ENCODE measurements at places on chromosomes 1 and 21.

GRCh38 chr1:5427026-5427613 lies 565.1 kb downstream of the NPHP4 start:
- no peak for DNase-seq

GRCh38 chr1:101257500-101258325 lies 20.9 kb downstream of the S1PR1 start:
- DNase-seq, result peak; percentile 91

- no peak for DNase-seq
Measured at GRCh38 chr1:204480515-204480914, 14.1 kb downstream of the PIK3C2B start.

- DNase-seq, result no peak
Measured at GRCh38 chr1:219587801-219588561, 24.9 kb downstream of the ZC3H11B start.

GRCh38 chr1:204136814-204137213 lies 15.0 kb downstream of the ETNK2 start:
- no peak for DNase-seq

DNA sequence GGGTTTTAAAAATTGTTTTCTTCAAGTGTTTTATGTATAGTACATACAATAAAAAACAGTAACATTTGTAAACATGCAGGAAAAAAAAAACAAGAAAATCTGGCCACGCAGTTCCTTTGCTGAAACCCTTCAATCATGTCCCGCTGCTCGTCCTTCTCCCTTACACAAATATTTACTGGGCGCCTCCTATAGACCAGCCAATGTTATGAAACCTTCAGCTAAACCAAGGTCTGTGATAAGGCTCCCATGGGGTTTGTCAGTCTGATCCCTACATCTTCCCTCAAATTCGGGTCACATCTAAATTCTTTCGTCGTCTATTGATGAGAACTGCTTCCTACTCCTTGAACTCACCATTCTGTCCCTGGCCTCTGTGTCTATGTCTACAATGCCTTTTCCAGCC lies 583.9 kb downstream of the SMYD3 start:
- DNase-seq, result no peak

DNA sequence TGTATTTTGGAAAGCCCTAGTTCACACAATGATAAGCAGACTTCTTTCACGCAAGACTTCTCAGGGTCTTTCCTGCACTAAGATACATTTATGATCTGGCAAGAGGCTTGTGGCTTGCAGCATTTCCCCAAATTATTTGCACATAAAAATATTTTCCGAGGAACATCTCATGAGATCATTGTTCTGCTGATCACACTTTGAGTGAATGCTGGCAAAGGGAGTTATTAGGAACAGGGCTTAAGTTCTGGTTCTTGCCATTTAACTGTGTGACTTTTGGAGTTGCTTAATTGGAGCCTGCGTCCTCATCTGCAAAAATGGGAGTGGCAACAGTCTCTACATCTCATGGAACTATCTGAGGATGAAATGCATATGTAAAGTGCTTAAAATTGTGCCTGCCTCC lies 50.2 kb downstream of the GADD45A start:
- DNase-seq, result no peak

- DNase-seq, result no peak
Measured at GRCh38 chr1:33905241-33905640, 41.4 kb downstream of the HMGB4 start.

GRCh38 chr1:154459080-154459479 lies 42.9 kb upstream of the TDRD10 start:
- DNase-seq, result no peak

GRCh38 chr1:183827801-183828200 lies 22.9 kb downstream of the RGL1 start:
- DNase-seq, result no peak

DNA sequence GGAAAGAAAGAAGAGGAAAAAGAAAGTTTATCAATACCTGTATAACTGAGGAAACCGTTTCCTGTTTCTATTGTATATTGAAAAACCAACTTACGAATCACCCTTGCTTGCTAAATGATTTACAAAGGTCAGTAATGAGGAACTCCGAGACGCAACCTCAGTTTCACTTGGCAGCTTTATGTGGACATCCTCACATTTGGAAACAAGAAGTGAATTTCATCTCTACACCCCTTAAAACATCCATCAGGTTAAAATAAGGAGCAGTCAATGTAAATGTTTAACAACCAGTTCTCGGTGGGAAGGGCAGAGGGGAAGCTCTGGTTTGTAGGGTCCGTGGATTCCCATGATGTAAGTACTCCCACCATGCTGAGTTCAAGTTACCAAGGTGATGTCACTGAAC lies 481.7 kb upstream of the RUNX1 start:
- DNase-seq, result no peak

DNA sequence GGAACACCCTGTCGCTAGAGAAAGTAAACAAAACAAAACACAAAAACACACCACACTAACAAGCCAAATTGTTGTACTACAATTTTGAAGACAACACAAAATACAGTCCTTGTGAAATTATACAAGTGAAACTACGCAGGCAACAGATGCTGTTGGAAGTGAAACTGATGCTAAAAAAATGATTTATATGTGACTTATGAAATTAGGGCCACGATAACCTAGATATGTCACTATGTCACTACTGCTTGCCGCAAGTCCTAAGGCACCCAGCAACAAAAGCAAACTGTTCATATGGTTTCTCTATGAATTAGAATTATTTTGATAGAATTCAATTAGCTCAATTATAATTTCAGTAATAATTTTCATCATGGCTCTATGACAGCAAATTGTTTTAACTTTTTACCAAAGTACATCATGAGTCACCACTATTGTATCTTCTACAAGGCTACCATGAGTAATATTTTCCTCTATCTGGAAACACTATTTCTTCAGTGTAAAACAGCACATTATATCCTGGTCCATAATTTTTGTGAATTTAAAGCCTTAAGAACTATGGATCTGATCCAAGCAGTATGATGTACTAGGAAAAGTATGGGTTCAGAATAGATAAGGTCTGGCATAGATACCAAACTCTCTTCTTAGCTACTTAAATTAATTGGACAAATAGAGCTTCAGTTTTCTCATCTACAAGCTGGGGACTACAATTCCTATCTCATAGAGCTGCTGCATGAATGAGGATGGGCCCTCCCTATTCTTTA lies 216.3 kb downstream of the COL11A1 start:
- no peak for DNase-seq

DNA sequence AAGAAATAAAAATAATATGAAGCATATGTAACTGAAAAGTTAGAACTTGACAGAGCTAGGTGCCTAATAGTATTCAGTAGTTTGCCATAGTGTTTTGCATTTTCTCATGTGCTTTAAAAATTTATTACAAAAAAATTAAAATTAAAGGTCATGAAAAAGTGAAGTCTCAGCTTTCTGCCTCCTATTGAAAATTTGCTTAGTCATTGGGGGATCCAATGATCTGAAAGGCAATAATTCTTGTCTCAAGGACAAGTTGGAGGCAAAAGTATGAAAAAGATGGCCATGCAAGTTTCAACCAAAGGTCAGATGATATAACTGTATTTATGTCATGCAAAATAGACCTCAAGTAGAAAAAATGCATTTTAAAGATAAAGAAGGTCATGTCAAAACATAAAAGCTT lies 140.7 kb downstream of the DUSP10 start:
- DNase-seq, result no peak

GRCh38 chr1:225937048-225937968 lies 3.7 kb downstream of the LEFTY2 start:
- no peak for DNase-seq

DNA sequence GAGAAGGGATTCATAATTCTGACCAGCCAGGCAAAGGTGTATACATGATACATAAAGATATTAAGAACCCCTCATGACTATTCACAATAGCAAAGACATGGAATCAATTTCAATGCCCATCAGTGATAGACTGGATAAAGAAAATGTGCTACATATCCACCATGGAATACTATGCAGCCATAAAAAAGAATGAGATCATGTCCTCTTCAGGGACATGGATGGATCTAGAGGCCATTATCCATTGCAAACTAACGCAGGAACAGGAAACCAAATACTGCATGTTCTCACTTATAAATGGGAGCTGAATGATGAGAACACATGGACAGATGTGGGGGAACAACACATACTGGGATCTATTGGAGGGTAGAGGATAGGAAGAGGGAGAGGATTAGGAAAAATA lies 21.4 kb downstream of the CR1L start:
- DNase-seq, result no peak

GRCh38 chr21:31714741-31715365 lies 17.1 kb downstream of the SCAF4 start:
- no peak for DNase-seq

DNA sequence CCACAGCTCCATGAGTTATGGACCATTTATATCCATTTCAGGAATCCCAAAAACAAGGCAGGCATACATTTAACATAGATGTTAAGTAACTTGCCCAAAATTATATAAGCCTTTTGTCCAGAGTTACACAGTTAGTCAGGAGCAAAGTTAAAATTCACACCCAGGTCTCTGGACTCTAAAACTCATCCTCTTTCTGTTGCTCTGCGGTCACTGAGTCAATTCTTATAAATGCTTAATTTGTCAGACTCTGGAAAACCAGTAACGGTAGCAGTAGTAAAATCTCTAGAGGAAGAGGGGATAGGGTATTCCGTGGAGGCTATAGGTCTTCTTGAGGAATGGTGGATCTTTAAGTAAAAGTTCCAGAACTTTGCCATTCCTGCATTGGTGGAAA lies 223.6 kb upstream of the JUN start:
- no peak for DNase-seq

GRCh38 chr1:236837115-236837514 lies 42.0 kb downstream of the MTR start:
- DNase-seq, result no peak

- DNase-seq, result no peak
Measured at GRCh38 chr1:116565222-116565621, 5.6 kb downstream of the CD58 start.

GRCh38 chr21:34844924-34845238 lies 176.1 kb downstream of the CLIC6 start:
- no peak for DNase-seq

DNA sequence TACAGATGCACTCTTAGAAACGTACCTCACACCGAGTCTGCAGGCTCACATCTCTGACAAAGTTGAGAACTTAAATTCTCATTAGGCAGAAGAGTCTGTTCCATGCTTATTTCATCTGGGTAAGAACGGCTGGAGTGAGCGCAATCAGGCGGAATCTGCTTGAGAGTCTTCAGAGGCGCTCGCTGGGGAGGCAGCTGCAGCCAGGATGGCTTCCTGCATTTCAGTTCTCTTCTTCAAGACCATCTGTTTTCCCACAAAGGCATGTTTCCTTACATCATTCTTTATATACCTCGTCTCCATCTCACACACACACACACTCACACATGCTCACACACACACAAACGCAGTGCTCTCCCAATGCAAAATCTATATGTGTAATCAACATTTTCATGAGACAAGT lies 497.1 kb downstream of the AJAP1 start:
- DNase-seq, result no peak

DNA sequence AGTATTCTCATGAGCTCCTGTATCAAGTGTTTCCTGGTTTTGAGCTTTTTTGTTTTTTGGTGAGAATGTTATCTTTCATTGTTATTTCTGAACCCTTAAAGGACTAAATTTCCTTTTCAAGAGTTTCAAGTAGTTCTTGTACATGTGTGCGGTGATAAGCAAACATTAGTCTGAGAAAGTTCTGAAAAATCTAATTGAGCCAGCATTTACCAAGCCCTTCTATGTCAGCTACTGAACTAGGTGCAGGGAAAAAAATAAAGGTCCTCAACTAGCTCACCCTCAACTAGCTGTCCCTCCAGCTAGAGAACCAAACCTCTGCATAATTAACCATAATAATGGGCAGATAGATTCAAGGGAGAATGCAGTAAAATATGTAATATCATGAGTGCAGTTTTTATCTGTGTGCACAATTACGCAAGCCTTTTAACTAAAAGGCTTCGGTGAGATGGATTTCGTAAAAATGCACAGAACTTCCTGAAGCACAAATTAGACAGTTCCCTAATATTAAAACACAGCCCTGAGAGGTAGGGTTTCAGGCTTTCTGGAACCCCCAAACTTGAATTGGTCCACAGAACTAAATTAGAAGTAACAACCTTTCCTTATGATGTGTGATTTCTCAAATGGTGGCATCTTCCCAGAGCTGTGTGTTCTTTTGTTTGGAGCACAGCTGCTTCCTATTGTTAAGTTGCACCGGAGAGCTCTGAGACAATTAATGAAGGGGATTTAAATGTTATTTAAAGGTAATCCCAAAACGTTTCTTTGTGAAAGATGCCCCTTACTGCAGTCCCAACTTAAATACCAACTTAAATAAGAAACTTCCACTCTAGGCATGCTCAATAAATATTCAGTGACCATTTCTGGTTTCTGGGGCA lies 165.8 kb downstream of the NFIA start:
- no peak for DNase-seq

GRCh38 chr21:15080526-15080925 lies 15.7 kb upstream of the NRIP1 start:
- no peak for DNase-seq

DNA sequence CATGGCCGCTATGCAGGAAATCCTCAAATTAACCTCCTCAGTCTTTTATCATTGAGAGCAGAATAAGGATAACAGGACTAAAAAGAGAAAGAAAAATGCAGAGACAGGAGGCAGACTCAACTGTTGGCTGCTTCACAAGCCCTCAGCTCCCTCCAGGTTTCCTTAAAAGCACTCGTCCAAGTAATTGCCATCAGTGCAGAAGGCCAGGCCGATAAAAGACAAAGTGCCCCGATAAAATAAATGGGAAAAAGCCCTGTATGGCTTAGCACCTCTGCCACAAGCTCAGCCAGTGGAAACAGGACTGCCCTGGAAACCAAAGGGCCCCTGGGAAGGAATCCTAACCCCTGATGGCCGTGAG lies 8.1 kb downstream of the S100A6 start:
- no peak for DNase-seq

DNA sequence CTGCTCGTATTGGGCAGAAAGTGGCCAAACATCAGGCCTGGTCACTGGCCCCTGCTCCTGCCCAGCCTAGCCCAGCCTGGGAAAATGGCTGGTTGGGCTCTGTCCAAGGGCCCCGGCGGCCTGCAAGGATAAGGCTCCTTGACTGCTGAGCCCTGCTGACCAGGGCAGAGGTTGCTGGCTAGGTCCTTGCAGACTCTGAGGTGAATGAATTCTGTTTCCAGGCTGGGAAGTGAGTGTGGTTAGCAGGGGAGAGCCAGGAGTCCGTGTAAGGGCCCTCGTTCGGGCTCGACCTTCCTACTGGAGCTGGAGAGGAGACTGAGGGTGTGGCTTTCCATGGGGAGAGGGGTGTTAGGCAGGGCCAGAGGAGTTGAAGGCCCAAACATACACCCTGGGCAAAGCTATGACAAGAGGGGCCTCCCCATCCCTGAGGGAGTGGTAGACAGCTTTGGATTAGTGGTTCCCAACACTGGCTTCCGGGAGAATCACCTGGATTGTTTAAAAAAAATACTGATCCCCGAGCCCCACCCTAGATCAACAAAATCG lies 20.6 kb downstream of the CSF1 start:
- DNase-seq, result peak; percentile 63

- no peak for DNase-seq
Measured at GRCh38 chr1:94983171-94983739, 56.3 kb upstream of the CNN3 start.
